ENCODE measurements at places on chromosomes 16 and 17. TPM values are rescaled to one million over a fixed set of nuclear protein-coding genes. Genes with fewer than 3 reads are reported as not detected.

DNA sequence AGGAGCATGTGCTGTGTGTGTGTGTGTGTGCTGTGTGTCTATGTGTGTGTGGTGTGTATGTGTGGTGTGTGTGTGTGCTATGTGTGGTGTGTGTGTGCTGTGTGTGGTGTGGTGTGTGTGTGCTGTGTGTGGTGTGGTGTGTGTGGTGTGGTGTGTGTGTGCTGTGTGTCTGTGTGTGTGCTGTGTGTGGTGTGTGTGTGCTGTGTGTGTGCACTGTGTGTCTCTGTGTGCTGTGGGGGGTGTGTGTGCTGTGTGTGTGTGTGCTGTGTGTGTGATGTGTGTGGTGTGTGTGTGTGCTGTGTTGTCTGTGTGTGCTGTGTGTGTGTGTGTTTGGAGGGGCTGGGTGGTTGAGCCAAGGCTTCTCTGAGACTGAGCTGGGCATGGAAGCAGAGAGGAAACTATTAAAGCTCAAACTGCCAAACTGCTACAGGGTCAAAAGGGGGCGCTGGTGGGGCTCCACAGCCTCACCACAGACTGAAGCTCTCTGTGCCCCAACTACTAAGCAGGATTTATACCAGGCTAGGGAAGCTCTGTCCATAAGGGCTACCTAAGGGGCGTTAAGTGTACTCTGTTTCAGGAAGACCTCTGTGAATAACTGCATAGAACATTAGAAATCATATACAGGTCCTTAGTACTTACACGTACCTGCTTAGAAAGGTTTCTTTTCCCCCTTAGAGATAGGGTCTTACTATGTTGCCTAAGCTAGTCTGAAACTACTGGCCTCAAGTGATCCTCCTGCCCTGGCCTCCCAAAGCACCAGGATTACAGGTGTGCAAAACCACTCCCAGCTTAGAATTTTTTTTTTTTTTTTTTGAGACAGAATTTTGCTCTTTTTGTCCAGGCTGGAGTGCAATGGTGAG lies 27.8 kb upstream of the GHDC start:
- H3K27ac ChIP-seq = no peak overlapping the region
- no peak overlapping the region for H3K4me3 ChIP-seq
- H3K36me3 ChIP-seq = peaks cover 19% of the 10 kb centered on the region
- no peak for DNase-seq
- H3K4me1 ChIP-seq = no peaks in the 10 kb centered on the region
- H3K27me3 ChIP-seq = no peaks in the 10 kb centered on the region

SDK2 gene
- polyA plus RNA-seq = 0.03 TPM

- no peak for DNase-seq
- peaks cover 21% of the 10 kb centered on the region for H3K4me1 ChIP-seq
- no peak overlapping the region for H3K4me3 ChIP-seq
- no peak overlapping the region for H3K27ac ChIP-seq
- H3K27me3 ChIP-seq = no peaks in the 10 kb centered on the region
- peaks cover 35% of the 10 kb centered on the region for H3K36me3 ChIP-seq
Measured at GRCh38 chr17:4082136-4082924, 60.5 kb downstream of the ZZEF1 start.

DNA sequence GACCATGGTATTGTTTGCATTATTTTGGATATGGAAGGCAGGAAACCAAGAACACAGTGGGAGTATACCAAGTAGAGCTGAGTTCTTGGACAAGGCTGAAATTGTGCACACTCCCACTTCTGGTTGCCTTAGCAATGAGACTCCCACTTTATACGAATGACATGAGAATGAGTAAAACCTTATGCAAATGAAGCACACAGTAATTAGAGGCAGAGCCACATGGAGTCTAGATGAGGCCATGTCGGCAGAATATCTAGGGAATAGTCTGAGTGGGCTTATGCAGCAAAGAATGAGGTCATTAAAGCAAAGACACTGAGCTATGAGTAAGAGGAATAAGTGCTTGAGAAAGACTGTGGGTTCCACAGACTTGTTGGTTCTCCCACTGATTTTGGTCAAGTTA lies 178.7 kb downstream of the GRIN2A start:
- H3K4me1 ChIP-seq = no peaks in the 10 kb centered on the region
- no peak overlapping the region for H3K27ac ChIP-seq
- no peak overlapping the region for H3K4me3 ChIP-seq
- H3K36me3 ChIP-seq = no peaks in the 10 kb centered on the region
- H3K27me3 ChIP-seq = no peaks in the 10 kb centered on the region

- no peaks in the 10 kb centered on the region for H3K4me1 ChIP-seq
- no peak overlapping the region for H3K4me3 ChIP-seq
- H3K27ac ChIP-seq = no peak overlapping the region
Measured at GRCh38 chr17:57145347-57145746, 60.3 kb downstream of the AKAP1 start.

DNA sequence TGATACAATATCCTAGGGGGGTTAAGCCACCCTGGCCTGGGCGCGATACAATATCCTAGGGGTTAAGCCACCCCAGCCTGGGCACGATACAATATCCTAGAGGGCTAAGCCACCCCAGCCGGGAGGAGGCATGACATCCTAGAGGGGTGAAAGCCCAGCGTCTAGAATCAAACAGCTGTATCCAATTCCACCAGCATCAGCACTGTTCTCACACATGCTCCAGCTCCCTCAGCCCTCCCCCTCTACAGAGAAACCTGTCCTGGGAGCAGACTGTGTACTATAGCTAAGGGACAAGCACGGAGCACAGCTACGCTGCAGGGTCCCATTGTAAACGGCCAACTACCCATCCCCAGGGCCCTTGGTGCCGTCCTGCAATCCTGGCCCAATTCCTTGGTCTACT lies 6.2 kb downstream of the GINS2 start:
- peaks cover 18% of the 10 kb centered on the region for H3K36me3 ChIP-seq
- peaks cover 24% of the 10 kb centered on the region for H3K4me1 ChIP-seq
- no peak overlapping the region for H3K4me3 ChIP-seq
- H3K27me3 ChIP-seq = no peaks in the 10 kb centered on the region

- no peak for DNase-seq
- no peaks in the 10 kb centered on the region for H3K4me1 ChIP-seq
Measured at GRCh38 chr17:8359769-8360168, 16.7 kb downstream of the KRABD2 start.

SLC38A8 gene
- polyA plus RNA-seq = not detected

NAGS gene
- polyA plus RNA-seq = 0.86 TPM

GRCh38 chr16:67649494-67649931 lies 4.6 kb downstream of the CARMIL2 start:
- no peak for DNase-seq
- H3K36me3 ChIP-seq = peaks cover 3% of the 10 kb centered on the region
- no peak overlapping the region for H3K4me3 ChIP-seq
- no peaks in the 10 kb centered on the region for H3K27me3 ChIP-seq
- peaks cover 8% of the 10 kb centered on the region for H3K4me1 ChIP-seq

IGSF6 gene
- 0.83 TPM for polyA plus RNA-seq

- H3K36me3 ChIP-seq = no peaks in the 10 kb centered on the region
- H3K27ac ChIP-seq = no peak overlapping the region
- no peaks in the 10 kb centered on the region for H3K4me1 ChIP-seq
- H3K4me3 ChIP-seq = no peak overlapping the region
Measured at GRCh38 chr17:31412511-31412910, 21.0 kb downstream of the RAB11FIP4 start.

TGFB1I1 gene
- polyA plus RNA-seq = 0.26 TPM

GRCh38 chr16:11407047-11407982 lies 62.1 kb downstream of the RMI2 start:
- H3K27me3 ChIP-seq = no peaks in the 10 kb centered on the region
- no peaks in the 10 kb centered on the region for H3K4me1 ChIP-seq
- no peaks in the 10 kb centered on the region for H3K36me3 ChIP-seq
- DNase-seq = peak; percentile 45
- H3K27ac ChIP-seq = no peak overlapping the region

DNA sequence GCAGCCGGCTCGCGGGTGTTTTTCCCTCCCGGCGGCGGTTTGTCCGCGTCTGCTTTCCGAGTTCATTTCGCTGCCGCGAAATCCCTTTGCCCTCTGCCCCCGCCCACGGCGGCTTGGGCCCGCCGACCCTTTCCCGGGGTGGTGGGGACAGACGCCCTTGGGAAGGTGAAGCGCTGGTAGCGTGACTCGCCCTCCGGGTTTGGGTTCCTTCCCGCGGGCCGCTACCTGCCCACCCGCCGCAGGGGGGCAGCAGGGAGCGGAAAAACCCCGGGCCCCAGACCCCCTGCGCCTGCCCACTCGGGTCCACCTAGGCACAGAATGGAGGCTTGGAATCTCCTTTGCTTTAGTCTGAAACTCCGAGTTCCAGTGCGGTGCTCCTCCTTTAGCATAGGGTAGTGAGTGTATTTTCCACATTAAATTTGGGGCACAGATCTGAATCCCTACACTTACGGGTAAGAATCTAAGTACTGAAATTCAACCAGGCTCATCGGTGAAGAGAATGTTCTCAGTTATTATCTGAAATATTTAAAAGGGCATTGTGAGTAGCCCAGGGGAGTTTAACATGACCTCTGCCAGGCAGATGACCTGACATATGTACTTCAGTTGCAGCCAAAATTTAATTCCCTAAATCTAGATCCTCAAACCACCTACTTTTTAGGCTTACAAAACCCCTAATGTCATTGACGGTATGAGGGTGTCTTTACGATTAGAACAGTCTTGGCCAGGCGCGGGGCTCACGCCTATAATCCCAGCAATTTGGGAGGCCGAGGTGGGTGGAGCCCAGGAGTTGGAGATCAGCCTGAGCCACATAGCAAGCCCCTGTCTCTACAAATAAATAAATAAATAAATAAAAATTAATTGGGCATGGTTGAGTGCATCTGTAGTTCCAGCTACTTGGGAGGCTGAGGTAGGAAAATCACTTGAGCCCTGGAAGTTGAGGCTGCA lies 1.0 kb downstream of the NME2 start:
- no peak for DNase-seq
- H3K4me1 ChIP-seq = peaks cover 12% of the 10 kb centered on the region
- H3K27me3 ChIP-seq = no peaks in the 10 kb centered on the region
- peak overlapping the region; percentile 96 for H3K4me3 ChIP-seq
- peak overlapping the region; percentile 92 for H3K27ac ChIP-seq
- H3K36me3 ChIP-seq = peaks cover 25% of the 10 kb centered on the region

CCL2 gene
- polyA plus RNA-seq = not detected

- H3K4me3 ChIP-seq = no peak overlapping the region
- no peaks in the 10 kb centered on the region for H3K36me3 ChIP-seq
- no peak overlapping the region for H3K27ac ChIP-seq
- peak; percentile 33 for DNase-seq
- H3K27me3 ChIP-seq = no peaks in the 10 kb centered on the region
Measured at GRCh38 chr17:30031214-30031869, 85.3 kb upstream of the NSRP1 start.
